ENCODE measurements at places on chromosomes 12 and 14.

- no peak for DNase-seq
These were observed 175.7 kb upstream of the GSC start for GRCh38 chr14:94945615-94946014.

DNA sequence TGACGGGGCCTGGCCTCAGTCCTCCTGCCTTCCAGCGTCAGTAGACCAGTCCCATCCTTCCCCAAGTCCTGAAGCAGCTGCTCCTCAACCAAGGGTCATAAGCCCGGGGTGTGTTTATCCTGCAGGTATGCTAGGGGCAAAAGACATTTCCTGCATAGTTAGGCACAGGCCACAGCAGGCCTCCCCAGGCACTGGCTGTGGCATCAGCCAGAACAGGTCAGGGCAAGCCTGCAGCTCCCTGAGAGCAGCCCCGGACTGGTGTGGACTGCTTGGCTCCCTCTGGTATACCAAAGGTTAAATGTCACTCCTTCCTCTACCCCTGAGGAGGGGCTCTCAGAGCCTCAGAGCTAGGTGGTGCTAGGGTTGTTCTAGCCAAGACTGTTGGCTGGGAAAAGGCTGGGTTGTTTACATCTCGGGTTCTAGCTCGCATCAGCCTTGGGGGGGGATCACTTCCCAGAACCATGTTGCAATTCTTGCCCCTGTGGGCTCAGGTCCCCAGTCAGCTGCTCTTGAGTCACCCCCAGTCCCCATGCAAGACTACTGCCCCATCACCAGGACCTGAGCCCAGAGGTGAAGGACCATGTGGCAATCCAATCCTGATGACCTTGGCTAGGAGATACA lies 2.9 kb downstream of the MMP14 start:
- no peak for DNase-seq

DNA sequence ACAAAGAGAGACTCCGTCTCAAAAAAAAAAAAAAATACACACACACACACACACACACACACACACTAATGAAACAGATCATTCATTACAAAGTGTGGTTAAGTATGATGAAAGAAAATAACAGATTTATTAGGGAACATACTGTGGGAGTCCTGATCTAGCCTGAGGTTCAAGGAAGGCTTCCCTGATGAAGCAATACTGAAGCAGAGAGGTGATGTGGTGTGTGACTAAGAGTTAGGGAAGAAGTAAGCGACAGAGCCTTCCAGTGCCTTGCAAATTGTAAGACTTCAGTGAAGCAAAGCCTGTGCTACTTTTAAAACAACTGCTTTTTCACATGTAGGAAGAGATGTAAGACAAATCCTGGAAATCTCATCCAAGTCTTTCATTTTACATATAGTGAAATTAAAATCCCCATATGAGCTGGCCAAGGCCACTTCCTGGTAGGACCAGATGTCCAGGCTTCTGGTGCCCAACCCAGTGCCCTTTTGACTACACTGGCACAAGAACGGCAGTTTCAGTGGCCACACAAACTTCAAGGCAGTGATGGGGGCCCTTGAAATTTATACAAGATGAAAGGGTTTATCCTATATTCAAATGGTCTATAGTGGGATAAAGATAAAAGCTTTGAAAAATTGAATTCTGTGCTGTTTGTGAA lies 86.2 kb downstream of the STON2 start:
- no peak for DNase-seq

- DNase-seq = no peak
These were observed 12.4 kb downstream of the PPM1H start for GRCh38 chr12:62922539-62922938.

GRCh38 chr14:89609500-89610100 lies 192.6 kb upstream of the FOXN3 start:
- no peak for DNase-seq

GRCh38 chr14:89139404-89140247 lies 277.4 kb downstream of the FOXN3 start:
- DNase-seq = peak; percentile 3

GRCh38 chr12:64679487-64680001 lies 69.2 kb downstream of the RASSF3 start:
- no peak for DNase-seq

DNA sequence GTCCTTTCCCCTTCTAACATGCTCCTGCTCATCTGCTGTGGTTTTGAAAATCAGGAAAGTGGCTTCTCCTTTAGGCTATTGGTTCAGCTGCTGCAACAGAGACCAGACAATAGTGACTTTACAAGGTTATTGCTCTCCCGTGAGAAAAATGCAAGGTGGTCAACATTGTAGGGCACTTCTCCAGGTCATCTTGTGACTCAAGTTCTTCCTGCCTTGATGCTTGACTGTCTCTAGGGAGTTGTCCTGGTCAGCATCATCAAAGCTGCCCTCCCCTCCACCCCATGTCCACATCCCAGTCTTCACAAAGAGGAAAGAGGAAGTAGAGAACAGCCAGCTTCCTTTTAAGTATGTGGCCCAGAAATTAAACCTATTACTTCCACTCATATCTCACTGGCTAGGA lies 3.9 kb upstream of the TMEM63C start:
- DNase-seq = no peak

DNA sequence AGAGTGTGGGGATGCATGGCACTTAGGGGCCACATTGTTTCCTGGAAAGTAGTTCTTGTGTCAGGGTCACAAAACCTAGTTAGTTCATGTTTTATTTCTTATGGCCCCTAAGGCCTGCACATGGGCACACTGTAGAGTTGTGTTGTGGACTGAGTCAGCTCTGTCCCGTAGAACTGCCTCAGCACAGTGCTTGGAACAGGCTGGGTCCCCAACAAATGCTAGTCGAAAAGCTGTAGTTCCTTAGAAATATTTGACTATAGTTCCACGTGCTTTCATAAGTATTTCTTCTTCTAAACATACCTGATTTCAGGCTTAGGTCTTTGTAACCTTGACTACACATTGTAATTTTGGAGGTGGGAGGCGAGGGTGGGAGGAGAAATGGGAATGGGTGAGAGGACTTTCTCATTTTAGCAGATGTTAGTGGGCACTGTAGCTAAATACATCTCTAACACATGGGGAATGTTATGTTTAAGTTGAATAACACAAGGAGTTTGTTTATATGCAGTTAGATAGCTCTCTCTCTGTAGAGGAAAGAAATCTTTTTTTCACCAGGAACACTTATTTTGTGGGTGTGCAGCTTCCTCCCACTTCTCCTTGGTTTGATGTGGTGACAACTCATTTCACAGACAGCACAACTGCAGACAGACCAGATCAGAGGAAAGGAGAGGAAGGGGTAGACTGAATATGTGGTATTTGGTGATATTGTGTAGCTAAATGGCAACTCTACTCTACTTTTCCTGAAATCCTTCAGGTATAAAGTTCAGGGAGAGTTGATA lies 39.5 kb upstream of the DACT1 start:
- DNase-seq = no peak
